ENCODE measurements at places on chromosomes 12 and 14. TPM values are rescaled to one million over a fixed set of nuclear protein-coding genes. Genes with fewer than 3 reads are reported as not detected.

Gene STXBP6
- total RNA-seq = not detected

Gene SERPINA5
- 1.2 TPM for total RNA-seq

Gene GALNT16
- 0.19 TPM for total RNA-seq

Gene RNF212B
- not detected for total RNA-seq

Gene KLHL33
- not detected for total RNA-seq

Gene CDCA3
- 14.8 TPM for total RNA-seq

Gene BDKRB1
- total RNA-seq = not detected

Gene TPPP2
- total RNA-seq = not detected

Gene NPFF
- total RNA-seq = not detected

Gene NFE2
- not detected for total RNA-seq

Gene PTHLH
- total RNA-seq = 2.0 TPM

Gene PMCH
- total RNA-seq = 0.09 TPM

Gene ASCL1
- not detected for total RNA-seq

Gene SLC25A29
- total RNA-seq = 42.4 TPM

Gene SAMD15
- total RNA-seq = 0.94 TPM

Gene ARHGAP9
- not detected for total RNA-seq

Gene DTX1
- under 0.01 TPM for total RNA-seq

Gene FZD10
- not detected for total RNA-seq

Gene HIP1R
- 123 TPM for total RNA-seq

Gene NXPH4
- 2.5 TPM for total RNA-seq

Gene CRIP1
- 0.45 TPM for total RNA-seq

Gene NOC4L
- 13.4 TPM for total RNA-seq

Gene MUCL1
- not detected for total RNA-seq

Gene TAS2R50
- total RNA-seq = 1.8 TPM

Gene OAS1
- 4.9 TPM for total RNA-seq

Gene APPL2
- total RNA-seq = 24.9 TPM

Gene PLCZ1
- total RNA-seq = not detected

Gene FBRSL1
- 4.9 TPM for total RNA-seq

Gene TTC9
- under 0.01 TPM for total RNA-seq

Gene RASAL1
- total RNA-seq = not detected

Gene SIRT4
- 1.3 TPM for total RNA-seq

Gene SLC5A8
- not detected for total RNA-seq

Gene TMEM116
- total RNA-seq = 1.1 TPM

Gene ADCY4
- 37.2 TPM for total RNA-seq

Gene COQ6
- total RNA-seq = 15.1 TPM

Gene RBM23
- total RNA-seq = 43.6 TPM

Gene PZP
- 1.5 TPM for total RNA-seq

Gene TGFB3
- 4.0 TPM for total RNA-seq

Gene KRT2
- total RNA-seq = not detected

Gene LTB4R2
- 2.9 TPM for total RNA-seq

Gene ANKRD9
- total RNA-seq = 8.0 TPM

Gene RD3L
- not detected for total RNA-seq

Gene C12orf60
- total RNA-seq = 1.3 TPM

Gene PLEKHD1
- total RNA-seq = under 0.01 TPM

Gene LALBA
- total RNA-seq = not detected

Gene KCNH5
- under 0.01 TPM for total RNA-seq

Gene KRT86
- 0.85 TPM for total RNA-seq

Gene SUSD6
- total RNA-seq = 14.2 TPM

Gene PIK3C2G
- total RNA-seq = not detected

Gene KRT83
- not detected for total RNA-seq

Gene AKAP5
- total RNA-seq = 0.36 TPM

Gene NINJ2
- total RNA-seq = 0.90 TPM

Gene AICDA
- not detected for total RNA-seq

Gene TRIAP1
- total RNA-seq = 30.2 TPM

Gene DIO3
- total RNA-seq = not detected

Gene ZNF605
- total RNA-seq = 9.1 TPM
